ENCODE measurements at places on chromosomes 1 and 21. TPM values are rescaled to one million over a fixed set of nuclear protein-coding genes. Genes with fewer than 3 reads are reported as not detected.

CCDC27 gene
- not detected for total RNA-seq

DNA sequence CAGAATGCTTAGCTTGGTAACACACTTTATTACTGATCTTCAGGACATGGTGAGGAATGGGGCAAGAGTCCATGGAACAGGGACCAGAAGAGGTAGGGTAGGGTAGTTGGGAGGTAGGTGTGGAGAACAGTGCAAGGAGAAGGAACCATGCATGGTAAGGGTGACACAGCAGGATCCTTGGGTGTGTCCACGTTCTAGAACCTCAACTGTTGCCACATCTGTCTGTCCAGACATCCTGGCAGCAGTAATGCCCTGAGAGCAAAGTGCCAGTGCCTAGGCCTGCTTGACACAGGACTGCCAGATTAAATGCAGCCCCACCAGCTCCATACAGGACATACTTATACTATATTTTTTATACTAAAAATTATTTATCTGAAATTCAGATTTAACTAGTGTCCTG lies 13.9 kb downstream of the DMAP1 start:
- DNase-seq: no peak
- H3K27me3 ChIP-seq: no peaks in the 10 kb centered on the region
- no peaks in the 10 kb centered on the region for H3K4me1 ChIP-seq
- H3K4me3 ChIP-seq: no peak overlapping the region
- no peak overlapping the region for H3K27ac ChIP-seq

KIRREL1 gene
- total RNA-seq: 41.8 TPM

DNA sequence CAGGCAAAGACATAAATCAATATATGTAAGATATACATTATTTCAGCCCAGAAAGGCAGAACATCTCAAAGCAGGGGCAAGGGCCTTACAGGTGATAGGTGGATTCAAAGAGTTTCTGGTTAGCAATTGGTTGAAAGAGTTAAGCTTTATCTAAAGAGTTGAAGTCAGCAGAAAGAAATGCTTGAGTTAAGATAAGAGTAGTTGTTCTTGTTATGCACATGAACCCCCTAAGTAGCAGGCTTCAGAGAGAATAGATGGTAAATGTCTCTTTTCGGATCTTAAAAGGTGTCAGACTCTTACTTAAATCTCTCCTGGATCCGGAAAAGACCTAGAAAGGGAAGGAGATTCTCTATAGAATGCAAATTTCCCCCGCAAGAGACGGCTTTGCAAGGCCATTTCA lies 8.3 kb upstream of the ZBTB40 start:
- H3K27ac ChIP-seq: no peak overlapping the region
- no peaks in the 10 kb centered on the region for H3K27me3 ChIP-seq
- no peak for DNase-seq

GRCh38 chr21:27805696-27806095 lies 838.8 kb upstream of the ADAMTS5 start:
- H3K4me1 ChIP-seq: peaks cover 5% of the 10 kb centered on the region
- no peak for DNase-seq
- no peak overlapping the region for H3K4me3 ChIP-seq
- H3K36me3 ChIP-seq: no peaks in the 10 kb centered on the region

DNA sequence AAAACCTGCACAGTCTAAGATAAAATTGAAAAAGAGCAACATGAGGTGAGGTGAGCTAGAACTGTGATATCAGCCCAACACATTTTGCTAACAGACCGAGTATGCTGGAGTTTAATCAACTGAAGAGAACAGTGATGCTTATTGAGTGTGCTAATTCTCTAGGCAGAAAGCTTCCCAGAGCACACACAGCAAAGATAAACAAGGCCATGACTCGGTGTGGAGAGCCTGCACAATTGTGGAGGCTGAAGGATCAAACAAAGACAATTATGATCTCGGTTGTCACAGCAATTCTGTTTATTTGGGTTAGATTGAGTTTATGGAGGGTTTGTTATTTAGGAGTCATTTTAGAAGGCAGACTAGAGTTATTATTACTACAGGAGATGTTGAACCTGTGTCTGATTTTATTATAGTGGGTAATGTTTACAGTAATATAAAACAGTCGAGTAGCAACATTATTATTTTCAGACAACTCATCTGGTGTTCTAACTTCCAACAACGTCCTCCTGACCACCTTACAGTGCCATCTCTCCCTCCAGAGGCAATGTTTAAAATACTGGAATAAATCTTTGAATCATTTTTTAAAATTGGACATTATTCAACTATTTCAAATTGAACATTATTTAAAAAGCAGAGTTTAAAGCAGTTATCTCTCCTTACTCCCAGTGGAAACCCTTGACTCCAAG lies 40.2 kb downstream of the DPT start:
- H3K4me1 ChIP-seq: no peaks in the 10 kb centered on the region
- H3K27me3 ChIP-seq: no peaks in the 10 kb centered on the region
- DNase-seq: no peak
- no peaks in the 10 kb centered on the region for H3K36me3 ChIP-seq
- H3K4me3 ChIP-seq: no peak overlapping the region
